Cardiac fibroblast (primary cell): ENCODE measurements at places on chromosomes 13 and 19.

DNA sequence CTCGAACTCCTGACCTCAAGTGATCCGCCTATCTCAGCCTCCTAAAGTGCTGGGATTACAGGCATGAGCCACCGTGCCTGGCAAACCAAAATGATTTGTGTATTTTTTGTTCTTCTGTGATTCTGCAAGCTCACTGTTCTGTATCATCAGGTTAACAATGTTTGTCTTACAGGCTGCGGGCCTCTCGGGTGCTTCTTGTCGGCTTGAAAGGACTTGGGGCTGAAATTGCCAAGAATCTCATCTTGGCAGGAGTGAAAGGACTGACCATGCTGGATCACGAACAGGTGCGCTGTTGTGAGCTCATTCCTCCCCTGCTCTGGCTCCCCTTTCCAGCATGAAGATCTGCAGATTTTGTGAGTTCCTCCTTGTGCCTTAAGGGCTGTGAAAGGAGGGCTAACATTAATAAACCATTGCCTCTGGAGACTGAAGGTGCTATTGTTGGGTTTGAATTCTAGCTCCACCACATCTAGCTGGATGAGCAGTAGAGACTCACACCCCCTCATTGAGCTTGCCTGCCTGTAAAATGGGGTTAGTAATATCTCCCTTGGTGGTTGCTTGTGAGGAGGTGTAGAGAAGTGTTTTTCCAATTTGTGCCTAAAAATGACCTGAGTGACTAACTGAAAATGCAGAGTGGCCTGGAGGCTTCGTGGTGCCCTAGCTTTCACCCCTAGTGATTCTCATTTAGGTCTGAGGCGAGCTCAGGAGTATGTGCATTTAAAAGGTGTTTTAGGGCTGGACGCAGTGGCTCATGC is 12.9 kb downstream of the SAE1 start:
- no peak for DNase-seq

DNA sequence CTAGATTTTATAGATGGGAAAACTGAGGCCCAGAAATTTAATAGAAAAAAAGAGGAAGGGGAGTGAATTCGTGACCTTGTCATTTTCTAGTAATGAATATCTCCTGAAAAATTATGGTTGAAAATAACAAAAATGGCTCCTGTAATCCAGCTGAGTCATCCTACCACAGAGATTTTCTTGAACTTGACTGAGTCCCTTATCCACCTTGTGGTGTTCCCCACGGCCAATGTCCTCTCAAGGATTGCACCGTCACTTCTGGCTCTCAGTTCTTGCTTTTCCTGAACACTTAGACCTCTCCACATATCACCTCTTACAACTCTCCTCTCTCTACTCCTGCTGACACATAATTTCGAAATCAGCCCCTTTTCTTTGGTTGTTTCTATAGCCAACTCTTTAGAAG is 1.2 kb upstream of the KATNAL1 start:
- DNase-seq: peak; percentile 84

DNA sequence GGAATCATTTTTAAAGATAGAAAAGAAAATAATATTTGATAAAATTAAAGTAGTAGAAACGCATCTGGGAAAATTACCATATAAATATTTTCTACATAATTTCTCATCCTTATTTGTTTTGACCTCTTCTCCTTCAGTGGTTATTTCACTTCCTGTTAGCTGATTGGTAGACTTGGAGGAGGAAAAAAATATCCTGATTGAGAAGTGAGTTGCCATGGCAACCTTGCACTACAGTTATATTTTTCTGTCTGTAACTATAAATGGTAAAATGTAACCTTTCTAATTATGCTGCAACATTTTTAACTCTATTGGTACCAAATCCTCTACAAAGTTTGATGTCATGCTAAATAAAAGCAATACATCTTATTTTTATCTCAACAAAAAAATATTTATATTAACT is 45.2 kb downstream of the SCEL start:
- DNase-seq: no peak

GRCh38 chr19:19911150-19911549 is 10.4 kb downstream of the ZNF93 start:
- peak; percentile 45 for DNase-seq

DNA sequence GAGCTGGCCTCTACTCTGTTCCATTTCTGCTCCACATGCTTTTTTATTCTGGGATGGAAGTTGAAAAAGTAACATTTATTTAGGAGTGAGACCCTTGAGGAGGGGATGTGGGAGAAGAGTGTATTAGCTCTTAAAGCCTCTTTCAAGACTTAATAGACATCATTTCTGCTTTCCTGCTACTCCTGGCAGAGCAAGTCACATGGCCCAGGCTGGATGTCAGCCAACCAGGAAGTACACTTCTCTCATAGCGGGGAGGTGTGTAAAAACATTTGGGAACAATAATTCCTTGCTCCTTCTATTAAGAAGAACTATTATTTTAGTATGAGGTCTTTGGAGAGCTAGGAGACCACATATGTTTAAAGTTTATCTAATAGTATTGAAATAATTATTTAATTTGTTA is 40.6 kb upstream of the FAM216B start:
- peak; percentile 52 for DNase-seq

- DNase-seq: no peak
Measured at GRCh38 chr13:112569821-112570220, 18.1 kb downstream of the TUBGCP3 start.

DNA sequence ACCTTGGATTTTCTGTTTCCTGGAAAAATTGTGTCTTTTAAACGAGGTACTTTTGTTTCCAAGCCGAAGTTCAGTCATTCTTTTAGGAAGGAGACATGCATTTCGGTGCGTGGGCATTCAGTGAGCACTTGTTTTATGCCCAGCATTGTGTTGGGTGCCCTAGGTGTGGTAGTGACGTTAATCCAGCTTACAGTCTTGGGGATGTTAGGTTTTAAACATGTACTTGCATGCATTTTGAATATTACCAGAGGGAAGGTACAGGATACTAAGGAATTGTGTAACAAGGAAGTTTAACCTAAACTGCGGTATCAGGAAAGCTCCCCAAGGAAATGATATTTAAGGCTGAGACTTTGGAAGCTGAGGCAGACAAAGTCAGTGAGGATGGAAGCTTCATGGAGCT is 66.3 kb downstream of the ARHGAP35 start:
- no peak for DNase-seq

- no peak for DNase-seq
Measured at GRCh38 chr13:51246025-51246417, 23.8 kb downstream of the FAM124A start.

DNA sequence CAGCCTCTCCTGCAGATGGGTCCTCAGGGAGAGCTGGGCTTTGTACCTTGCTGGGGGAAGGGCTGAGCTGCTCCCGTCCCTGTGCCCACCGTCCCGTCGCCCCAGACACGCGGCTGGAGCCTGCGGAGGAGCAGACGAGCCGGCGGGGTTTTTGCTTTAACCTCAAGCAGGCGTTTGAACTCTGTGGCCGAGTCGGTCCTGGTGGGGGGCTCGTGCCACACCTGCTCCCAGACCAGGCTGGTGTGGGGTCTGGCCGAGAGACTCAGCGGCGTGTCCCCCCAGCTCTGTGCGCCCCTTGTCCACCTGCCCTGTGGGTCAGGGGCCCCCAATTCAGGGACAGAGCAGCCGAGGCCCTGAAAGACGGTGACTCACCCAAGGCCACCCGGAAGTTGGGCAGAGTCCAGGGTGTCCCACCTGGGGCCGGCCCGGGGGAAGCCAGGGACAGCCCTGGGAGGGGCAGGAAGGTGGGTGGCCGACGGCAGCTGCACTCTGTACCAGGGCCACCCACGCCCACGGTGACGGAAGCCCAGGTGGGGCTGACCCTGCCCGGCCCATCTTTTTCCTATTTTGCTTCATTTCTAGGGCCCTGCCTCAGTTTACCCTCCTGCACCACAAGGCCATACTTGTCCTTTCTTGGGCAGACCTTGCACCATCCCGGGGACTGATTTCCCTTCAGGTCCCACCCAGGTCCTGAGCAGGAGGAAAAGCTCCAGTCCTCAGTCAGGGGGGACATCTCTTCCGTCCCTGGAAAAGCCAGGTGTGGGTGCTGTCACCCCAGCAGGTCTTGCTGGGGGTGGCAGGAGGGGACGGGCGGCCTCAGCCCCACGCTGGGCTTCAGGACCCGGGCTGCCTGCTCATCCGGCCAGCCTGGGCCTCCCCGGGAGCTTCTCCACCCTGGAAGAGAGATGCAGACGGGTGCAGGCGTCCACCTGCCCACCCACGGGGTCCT is 5.3 kb downstream of the EFNA2 start:
- DNase-seq: no peak

DNA sequence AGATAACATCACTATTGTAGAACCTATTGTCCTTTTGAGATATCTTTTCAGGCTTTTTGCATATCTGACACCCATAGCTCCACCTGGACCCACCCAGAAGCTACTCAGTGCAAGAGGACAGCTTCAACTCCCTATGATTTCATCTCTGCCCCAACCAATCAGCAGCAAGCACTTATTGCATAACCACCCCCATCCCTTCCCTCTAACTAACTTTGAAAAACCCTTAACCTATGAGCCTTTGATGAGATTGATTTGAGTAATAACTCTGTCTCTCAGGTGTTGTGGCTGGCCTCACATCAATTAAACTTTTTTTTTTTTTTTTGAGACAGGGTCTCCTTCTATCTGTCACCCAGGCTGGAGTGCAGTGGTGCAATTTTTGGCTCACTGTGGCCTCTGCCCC is 13.4 kb upstream of the MTRF1 start:
- DNase-seq: no peak

DNA sequence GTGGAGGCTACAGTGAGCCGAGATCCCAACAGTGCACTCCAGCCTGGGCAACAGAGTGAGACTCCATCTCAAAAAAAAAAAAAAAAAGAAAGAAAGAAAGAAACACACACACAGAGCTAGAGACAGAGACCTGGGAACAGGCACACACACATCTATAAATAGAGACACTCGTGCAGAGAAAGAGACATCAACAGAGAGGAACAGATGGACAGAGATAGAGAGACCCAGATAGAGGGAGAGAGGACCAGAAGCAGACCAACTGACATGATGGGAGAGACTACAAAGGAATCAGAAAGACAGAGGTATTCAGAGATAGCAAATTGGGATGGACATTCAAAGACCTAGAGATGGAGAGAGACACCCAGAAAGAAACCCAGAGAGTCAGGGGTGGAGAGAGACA is 2.1 kb upstream of the CA11 start:
- no peak for DNase-seq

GRCh38 chr13:113914333-113915011 is 50.6 kb upstream of the GAS6 start:
- no peak for DNase-seq

GRCh38 chr19:17379221-17379631 is 2.1 kb upstream of the PLVAP start:
- DNase-seq: no peak

- DNase-seq: peak; percentile 1
Measured at GRCh38 chr13:67515895-67516294, 285.8 kb upstream of the PCDH9 start.

- peak; percentile 28 for DNase-seq
Measured at GRCh38 chr19:58196901-58197616, 14.2 kb downstream of the ZNF274 start.

DNA sequence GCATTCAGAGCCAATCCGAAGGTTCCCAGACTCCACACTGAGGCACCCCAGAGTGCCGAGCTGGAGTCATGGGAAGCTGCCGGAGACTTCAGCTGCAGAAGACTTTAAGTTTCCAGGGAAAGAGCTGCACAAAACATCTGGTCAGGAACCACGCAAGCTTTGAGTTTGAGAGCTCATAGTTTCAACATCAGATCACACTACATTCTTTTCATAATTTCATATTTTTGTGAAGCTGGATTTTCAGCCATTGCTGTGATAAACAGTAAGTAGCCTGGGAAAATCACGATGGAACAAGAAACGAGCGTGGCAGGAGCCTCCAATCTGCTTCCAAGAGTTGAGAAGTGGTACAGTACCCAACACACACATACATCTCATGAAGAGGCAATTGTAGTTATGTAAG is 25.5 kb upstream of the ATP12A start:
- peak; percentile 42 for DNase-seq

DNA sequence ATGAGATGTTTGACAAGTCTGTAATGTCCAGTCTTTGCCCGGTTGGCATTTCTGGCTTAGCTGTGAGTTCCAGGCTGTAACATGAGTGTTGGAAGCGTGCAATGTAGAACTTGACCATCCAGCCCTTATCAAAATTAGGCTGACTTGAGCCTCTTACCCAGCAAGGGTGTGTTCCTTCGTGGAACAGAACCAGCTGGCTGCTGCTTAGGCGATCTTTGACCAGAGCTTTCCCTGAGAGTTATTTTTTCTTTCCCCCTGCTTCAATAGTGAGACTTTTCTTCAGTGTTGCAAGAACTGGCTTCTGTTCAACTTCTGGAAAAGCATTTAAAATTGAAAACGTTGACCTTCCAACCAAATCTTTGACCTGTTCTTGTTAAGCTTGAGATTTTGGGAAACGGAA is 6.5 kb downstream of the TNFSF13B start:
- peak; percentile 70 for DNase-seq

DNA sequence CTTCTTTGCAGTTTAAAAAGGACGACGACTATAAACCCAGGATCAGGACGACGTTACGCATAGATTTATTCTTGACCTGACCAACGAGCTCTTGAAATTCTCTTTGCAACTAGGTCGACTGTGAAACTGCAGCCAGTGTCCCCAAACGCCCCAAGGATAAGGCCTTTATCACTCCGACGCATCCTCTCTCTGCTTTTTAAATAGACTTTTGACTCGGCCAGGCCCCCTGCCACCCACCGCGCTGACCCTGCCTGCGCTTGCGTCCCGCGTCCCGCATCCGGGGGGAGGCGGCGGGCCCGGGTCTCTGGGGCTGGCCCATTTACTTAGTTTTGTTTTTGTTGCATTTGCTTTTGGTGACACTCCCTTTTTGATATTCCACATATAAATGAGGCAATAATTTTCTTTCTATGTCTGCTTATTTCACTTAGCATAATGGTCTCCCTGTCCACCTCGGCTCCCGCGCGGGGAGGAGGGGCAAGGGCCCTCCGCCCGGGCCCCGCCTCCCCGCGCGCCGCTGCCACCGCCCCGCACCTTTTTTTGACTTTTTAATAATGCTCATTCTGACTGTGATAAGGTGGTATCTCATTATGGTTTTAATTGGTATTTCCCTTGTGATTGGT is 17.4 kb downstream of the RB1 start:
- DNase-seq: no peak

GRCh38 chr19:41521931-41522555 is 53.9 kb upstream of the CEACAM21 start:
- no peak for DNase-seq

GRCh38 chr19:17686023-17686521 is 2.1 kb downstream of the UNC13A start:
- DNase-seq: no peak

- peak; percentile 53 for DNase-seq
Measured at GRCh38 chr19:7450243-7451223, 38.3 kb downstream of the PEX11G start.

- no peak for DNase-seq
Measured at GRCh38 chr19:54493967-54494585, 8.6 kb upstream of the LAIR2 start.

GRCh38 chr19:5018224-5019015 is 49.5 kb downstream of the KDM4B start:
- DNase-seq: peak; percentile 39
